ENCODE measurements at places on chromosomes 3 and 15. TPM values are rescaled to one million over a fixed set of nuclear protein-coding genes. Genes with fewer than 3 reads are reported as not detected.

GRCh38 chr15:33304924-33305323 is 5.8 kb upstream of the RYR3 start:
- no peak for DNase-seq

ITPKA gene
- polyA plus RNA-seq, result 0.50 TPM

DNA sequence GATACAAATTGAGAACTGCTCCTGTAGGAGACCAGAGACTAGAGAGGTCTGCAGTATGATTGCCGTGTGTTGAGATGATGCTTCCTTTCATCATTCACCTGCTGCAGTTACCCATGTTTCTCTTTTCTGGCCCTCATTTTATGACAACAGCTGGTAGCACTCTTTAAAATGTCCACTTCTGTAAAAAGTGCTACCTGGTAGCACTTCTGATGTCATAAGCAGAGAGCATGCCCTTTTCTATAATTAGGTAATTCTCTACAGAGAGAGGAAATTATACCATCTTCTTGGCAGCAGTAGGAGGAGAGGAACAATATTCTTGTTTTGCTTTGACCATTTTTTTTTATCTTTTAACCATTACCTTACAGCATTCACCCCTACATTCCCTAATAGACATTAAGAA is 123.8 kb downstream of the PPM1L start:
- no peak for DNase-seq

- DNase-seq, result no peak
Observed at GRCh38 chr3:138461246-138461645, 26.8 kb downstream of the ESYT3 start.

DNA sequence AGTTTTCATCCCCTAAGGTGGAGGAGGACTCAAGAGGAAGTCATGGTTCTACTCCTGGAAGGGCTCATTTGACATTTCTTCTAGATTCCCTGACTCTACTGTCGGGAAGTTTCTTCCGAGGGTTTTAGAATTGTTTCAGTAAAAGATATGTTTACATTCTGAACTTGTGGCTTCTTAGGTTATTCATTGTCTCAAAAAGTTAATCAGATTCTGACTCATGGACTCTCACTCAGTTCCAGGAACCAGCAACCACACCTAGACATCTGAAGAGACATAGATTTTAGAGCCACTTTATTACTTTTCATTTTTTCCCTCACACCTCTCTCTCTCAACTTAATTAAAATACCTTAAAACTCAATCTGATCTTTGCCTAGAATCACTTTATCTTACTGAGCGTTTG is 862.6 kb downstream of the AGBL1 start:
- DNase-seq, result no peak

DNA sequence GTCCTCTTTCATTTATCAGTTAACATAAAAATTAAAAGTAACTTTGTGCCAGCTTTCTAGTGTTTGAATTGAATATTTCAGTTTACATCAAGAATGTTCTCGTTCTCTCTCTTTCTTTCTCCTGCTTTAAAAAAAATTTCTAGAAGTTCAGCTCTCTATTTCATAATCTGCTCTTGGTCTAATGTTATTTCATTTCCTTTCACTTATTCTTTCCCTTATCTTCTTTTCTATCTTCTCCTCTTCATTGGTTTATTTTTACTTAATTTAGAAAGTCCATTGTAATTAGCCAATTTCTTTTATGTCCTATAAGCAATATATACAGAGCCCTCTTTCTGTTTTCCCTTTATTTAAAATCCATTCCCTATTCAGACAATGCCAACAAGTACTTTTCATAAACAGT is 44.6 kb downstream of the CCDC54 start:
- DNase-seq, result no peak

TUSC7 gene
- not detected for polyA plus RNA-seq

DNA sequence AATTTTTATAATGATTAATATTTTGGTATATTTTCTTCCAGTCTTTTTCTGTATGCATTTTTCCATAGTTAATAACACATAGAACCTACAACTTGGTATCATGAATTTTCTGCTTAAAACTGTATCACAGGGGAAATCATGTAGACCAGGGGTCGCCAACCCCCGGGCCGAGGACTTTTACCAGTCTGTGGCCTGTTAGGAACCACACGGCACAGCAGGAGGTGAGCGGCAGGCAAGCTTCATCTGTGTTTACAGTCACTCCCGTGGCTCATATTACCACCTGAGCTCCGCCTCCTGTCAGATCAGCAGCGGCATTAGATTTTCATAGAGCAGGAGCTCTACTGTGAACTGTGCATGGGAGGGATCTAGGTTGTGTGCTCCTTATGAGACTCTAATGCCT is 54.7 kb downstream of the RPL22L1 start:
- no peak for DNase-seq

PLSCR2 gene
- polyA plus RNA-seq, result 1.00 TPM

GAP43 gene
- polyA plus RNA-seq, result 0.35 TPM

- no peak for DNase-seq
Observed at GRCh38 chr15:72077950-72078349, 40.0 kb downstream of the MYO9A start.

CELSR3 gene
- polyA plus RNA-seq, result 0.76 TPM

- DNase-seq, result no peak
Observed at GRCh38 chr3:23806534-23807423, 1.0 kb downstream of the UBE2E1 start.

- DNase-seq, result no peak
Observed at GRCh38 chr3:108008931-108009639, 81.7 kb downstream of the CD47 start.

DNA sequence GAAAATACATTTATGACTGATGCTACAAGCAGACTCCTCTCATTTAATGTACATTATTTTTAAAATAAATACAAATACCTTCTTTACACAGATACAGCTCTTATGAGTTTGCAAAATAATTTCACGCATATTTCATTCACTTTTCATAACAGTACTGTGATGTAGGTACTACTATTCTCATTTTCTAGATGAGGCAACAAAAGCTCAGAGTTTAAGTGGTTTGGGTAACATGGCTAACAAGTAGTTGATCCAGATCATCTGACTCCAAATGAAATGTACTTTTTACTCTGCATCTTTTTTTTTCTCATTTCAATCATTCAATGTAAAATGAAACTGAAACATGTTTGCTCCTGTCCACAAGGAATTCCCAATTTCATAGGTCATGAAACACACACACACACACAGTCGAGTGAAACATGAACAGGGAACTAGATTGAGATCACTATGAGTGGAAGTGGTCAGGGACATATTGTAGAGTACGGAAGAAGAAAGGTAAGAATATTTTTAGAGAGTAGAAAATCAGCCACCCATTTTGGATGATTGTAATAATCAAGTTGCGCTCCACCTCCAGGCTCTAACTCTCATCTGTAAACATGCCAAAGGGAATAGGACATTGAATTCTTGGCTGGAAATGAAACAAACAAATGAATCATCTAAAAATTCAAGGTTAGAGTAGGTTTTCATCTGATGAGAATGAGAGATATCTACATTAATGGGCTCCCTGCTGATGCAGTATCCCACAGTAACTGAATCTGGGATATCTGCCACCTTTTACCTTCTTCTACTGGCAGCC is 92.4 kb downstream of the CLDN1 start:
- DNase-seq, result no peak

- DNase-seq, result no peak
Observed at GRCh38 chr3:42012383-42012934, 50.6 kb upstream of the ULK4 start.

GOLGA8J gene
- polyA plus RNA-seq, result 1.0 TPM

DNA sequence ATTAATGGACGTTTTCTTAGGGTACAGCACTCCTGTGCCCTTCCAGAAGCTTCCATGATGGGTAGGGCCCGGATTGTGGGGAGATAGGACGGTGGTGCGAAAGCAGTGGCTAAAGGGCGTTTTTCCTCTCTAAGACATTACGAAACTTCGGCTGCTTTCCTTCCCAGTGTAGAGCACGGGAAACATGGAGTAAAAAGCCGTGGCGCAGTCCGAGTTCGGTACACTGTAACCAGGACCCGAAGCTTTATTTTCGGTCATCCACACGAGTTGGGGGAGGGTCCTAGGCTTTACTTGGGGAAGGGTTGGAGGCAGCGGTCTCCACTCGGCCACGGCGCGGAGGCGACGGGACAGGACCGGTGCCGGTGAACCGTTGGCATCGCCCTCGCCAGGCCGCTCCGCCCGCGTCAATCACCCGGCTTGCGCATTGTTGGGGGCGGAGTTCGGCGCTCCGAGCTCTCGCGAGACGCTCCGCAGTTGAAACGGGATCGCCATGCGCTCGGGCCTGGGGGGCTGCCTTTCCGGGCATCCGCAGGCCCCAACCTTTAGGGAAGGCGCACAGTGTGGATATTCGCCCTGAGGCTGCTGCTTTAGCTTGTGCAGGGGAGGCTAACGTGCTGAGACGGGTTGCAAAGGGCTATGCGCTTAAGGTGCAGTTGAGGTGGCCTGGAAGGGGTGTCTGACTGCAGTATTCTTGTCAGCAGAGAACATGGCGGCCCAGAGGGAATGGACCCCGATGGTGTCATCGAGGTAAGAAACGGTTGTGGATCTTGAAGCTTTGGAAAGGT is 546 bp downstream of the EIF4A2 start:
- peak; percentile 65 for DNase-seq

CDAN1 gene
- polyA plus RNA-seq, result 15.4 TPM

DNA sequence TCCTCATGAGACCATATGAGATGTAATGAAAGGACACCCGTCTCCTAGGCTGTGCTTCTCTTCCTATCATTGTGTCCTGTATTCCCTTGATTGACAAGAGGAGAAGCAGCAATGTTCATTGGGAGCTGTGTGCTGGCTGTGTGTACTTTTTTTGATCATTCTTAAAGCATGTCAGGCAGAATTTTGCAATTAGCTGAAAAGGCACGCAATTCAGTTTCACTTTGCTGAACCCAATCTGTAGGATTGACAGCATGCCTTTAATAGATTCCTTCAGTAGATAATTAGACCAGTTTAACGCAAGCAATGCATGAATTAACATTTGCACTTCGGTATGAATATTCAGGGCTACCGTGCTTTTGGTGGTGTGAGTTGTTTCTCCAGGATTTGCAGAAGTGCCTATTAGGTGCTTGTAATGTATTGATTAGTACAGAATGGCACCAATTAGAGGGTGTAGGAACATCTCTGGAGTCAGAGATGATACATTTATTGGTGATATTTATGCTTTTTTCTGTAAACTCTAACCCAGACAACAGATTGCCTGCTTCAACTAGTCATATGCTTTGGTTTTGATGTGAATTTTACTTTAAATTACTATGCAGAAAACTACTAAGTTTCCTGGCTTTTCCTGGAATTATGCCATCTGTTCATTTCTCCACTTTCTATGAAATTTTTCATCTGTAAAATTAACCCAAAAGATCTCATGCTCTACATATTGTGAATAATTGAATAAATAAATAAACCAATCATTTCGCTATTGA is 114.3 kb downstream of the NSUN3 start:
- DNase-seq, result no peak

- no peak for DNase-seq
Observed at GRCh38 chr15:85423256-85423655, 42.9 kb downstream of the AKAP13 start.

DNA sequence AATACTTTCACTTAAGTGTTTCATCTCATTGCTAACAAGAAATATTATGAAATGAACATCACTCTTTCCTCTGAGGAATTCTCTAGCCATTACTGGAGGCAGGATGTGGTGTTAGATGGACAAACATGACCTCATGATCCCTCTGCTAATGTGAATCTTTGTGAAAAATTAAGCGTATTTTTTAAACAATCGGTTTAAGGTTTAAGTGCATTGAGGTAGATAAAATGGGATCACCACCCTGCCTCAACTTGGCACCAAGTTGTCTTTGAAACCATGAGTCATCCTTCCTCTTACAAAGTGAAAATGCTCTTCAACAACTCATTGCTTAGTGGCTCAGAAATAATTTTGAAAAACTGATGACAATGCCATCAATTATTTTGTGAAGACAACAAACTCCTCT is 76.0 kb upstream of the DCBLD2 start:
- DNase-seq, result no peak

DNA sequence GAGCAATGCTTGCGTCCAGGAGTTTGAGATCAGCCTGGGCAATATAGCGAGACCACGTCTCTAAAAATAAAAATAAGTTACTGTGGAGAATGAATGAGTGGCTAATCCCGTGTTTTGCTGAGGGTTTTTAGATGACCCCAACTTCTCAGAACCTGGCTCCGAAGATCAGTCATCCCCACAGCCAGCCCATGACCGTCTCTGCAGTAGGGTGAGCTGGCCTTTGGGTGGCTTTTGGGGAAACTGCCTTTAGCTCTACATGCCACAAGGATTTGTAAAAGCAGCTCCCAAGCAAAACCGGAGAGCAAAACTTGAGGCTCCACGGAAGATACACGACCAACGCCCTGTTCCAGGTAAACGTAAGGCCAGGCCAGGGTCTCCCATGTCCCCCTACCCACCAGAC is 39.2 kb upstream of the TFRC start:
- DNase-seq, result no peak

DNA sequence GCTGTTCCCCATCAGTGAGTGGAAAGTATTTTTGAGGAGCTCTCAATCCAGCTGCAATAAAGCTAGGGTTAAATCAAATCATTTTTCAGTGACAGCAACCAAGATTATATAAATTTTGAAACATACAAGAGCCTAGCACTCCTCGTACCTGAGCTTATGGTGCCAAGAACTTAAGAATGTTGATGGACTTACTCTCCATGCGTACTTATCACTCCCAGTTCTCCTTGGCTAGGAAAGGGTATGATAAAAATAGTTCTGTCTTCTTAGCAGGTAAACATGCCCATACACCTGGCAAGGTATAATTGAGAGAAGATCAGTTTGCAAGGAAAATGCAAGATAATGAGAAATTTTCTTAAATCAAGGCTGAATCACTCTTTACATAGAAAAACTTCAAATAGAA is 64.5 kb upstream of the SEMA6D start:
- DNase-seq, result no peak

DNA sequence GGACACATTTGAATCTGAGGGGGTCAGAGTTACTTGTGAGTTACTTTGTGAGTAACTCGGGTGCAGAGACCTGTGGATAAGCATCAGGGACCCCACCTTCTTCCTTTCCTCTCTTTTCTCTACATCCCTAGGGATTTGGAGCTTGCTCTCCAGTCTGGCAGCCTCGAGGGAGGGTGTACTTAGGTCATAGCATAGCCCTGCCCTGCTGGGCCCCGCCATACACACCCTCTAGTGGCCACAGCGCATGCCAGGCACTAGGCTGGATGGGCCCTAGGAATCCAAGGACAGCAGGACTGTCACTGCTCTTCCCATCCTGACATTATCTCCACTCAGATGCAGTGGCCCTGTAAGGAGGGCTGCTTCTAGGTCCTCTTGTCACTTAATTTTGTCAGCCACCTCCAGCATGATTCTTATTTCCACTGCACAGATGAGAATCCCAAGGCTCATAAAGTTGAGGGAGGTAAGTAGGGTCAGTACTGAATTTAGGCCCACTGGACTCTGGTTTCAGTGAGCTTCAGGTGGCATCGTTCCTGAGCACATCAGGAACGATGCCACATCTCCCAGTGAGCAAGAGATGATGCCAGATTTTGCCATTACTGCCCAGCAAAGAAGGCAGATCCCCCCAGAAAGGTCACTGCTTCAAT is 3.6 kb upstream of the SMAD6 start:
- no peak for DNase-seq

GRCh38 chr15:77723756-77724155 is 91.0 kb upstream of the LINGO1 start:
- DNase-seq, result no peak
